ENCODE measurements at places on chromosomes 6 and 20.

DNA sequence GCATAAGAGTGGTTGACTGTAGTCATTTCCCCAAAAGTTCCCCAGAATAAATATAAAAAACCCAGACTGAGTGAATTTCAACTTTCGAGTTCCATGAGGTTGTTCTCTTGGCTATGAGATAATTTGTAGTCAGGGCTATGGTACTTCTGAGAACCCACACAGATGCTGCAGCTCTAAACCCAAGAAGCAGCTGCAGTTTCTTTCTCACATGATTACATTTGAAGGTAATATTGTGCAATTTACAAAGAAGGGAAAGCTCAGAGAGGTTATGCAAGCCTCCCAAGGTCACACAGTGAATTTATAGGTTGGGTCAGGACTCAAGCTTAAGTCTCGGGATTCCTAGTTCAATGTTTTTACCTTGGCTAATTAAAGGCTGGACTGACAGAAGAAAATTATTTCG, 29.7 kb upstream of the CD93 start:
- DNase-seq: no peak

GRCh38 chr20:45892828-45893500, 1.8 kb downstream of the CTSA start:
- no peak for DNase-seq

DNA sequence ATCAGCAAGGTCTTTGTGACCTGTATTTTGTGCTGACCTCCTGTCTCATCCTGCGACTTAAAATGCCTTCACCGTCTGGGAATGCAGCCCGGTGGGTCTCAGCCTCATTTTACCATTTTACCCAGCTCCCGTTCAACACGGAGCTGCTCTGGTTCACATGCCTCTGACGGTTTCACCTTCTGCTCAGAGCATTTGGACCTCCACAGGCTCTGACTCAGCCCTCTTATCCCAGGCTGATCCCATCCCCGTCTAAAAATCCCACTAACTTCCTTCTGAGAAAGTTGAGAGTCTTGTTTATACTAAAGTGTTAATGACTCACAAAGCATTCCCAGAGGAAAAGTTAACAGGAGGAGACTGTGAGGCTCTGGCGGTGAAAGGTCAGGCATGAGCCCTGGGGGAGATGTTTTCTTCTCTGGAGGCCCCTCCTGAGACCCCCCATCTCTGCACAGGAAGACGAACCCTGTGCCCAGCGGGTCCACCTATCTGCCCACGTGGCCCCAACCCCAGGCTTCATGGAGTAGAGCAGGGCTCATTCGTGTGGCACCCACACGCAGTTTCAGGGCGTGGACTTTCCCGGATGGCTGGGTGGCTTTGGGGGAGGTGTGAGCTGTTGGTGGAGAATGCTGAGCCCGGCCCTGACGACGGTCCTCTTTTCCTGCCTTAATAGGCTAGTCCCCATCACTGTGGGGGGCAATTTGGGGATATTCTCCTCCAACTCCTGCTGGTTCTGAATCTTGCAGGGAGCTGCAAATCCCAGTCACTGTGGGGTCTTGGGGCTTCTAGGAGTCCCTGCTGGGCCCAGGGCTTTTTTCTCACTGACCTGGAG, 3.3 kb upstream of the BIRC7 start:
- DNase-seq: no peak

GRCh38 chr6:85436939-85437495, 12.9 kb upstream of the NT5E start:
- no peak for DNase-seq

DNA sequence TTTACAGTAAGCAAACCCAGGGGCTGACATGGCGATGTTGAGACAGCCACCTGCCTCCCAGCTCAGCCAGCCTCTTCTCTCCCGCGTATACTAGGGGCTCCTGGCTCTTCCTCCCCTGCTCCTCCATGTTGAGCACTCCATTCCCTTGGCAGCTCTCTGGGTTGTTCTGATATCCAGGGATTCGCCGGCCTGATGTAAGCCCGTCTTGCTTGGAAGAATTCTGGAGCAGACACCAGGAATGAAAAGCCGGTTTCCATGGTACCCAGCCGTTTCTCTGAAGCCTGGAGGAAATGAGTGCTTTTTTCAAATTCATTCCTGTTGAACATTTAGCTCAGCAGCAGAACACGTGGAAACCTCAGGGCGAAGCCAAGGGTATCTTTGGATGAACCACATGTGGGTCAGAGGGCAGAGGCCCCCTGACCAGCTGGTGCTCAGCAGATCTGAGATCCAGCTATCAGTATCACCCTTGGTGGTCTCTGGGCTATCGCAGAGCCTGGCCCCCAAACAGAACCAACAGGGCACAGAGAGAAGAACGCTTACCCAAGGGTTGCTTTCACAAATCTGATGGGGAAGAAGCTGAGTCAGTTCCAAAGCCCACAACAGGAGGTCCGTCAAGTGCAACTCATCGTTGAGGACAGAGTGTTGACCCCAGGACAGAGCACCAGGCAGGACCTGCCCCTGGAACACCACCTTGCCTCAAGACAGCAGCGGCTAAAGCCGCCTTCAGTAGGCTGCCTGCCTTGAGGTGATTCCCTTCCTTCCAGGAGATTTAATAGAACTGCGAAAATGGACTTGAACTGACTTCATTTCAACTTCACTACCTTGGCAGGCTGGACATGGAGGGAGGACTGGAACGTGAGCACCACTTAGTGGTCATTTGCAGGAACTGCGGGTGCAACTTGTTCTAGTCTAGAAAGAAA, 96.1 kb upstream of the RIN2 start:
- no peak for DNase-seq

DNA sequence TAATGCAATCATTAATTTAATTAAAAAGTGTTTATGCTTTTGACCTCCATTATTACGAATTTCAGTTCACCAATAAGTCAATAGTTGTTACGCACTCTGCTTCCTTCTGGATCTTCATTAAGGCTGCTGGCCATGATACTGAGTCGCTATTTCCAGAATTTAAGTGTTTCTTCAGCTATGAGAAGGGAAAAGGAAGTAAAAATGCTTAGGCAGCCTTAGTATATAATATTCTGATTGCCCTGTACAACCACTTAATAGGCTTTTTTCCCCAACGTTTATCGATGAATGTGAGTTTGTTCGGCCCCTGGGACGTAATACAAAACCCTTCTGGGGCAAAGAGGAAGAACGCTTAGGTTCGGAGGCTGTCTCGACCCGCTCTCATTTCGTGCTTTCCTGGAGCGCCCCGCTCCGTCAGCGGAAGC, 644 bp downstream of the OARD1 start:
- no peak for DNase-seq

DNA sequence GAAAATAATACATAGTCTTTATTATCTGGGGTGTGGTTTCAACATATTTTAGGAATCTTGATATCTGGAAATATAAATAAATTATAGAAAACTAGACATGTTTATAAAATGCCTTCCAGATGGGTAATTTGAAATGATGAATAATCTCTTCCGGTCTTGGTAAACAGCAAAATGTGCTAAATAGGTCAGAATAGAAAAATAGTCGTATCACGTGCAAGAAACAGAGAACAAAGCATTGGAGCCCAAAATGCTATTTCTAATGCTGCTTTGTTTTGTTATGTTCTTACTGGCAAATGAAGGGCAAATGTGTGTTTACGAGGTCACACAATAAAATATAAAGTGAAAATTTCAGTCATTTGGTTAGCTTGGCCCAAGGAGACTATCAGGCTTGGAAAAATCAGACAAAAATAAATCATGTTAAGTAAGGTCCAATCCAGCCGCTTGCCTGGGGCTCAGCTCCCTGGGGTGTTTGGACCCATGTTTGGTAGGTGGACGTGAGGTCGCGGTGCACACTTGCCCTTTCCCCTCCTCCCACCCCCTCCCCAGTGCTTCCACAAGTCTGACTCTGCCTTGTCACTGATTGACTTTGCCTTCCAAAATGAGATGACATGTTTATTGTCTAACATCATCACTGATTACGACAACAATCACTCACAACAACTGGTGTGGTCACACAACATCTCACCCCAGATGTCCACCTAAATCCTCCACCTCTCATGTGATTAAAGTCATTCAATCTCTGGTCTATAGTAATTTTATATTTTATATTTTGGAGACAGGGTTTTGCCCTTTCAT, 56.0 kb downstream of the RIN2 start:
- DNase-seq: no peak

DNA sequence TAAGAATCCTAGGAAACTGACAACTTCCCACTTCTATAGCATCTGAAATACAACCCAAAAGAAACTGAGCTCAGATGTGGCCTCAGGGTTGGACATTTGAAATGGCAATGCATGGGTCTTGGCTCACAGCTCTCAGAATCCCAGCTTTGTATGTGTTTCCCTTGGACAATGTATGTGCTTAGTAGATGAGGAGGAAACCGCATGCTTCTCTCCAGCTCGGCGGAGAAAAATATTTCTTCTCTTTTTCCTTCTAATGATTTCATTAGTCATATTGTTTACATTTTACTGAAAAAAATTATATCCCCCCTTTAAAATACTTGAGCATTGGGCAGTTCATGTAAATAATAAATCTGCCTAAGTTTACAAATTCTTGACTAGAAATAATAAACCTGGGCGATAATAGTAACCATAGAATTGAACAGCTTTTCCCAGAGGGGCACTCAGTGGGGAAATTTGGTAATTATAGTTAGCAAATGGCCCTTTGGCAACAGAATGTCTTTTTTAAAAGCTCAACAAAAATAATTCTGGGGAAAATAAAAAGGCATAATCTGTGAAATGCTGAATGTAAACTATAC, 55.3 kb downstream of the PFDN4 start:
- DNase-seq: no peak

- no peak for DNase-seq
These were observed 45.5 kb upstream of the KIF25 start for GRCh38 chr6:167951781-167952511.

DNA sequence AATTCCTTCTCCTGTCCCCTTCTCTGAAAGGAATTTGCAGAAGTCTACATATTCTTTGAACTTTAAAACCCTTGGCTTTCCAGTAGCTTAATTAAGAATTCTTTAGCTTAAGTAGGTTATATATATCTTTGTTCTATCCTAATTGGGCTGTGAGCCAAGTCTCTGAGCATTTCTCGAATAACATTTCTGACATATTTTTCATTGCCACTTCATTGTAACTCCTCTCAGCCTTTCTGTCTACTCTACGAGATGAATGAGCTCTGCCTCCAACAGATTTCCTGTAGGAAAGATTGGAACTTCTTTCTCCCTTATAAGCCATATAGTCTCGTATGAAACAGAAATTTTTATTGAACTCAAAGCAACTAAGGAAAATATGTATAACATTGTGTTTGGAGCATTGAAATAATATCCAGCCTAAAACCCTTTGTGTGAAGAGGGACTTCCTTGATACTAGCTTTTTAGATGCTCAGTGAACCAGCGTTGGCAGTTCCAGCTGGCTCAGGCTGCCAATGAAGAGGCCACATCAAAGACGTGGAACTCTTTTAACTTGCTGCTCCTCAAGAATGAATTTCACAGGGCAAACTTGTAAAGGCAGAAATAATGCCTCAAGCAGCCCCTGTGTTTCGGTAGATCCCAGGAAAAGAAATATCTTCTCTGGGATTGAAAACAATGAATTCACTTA, 87.7 kb upstream of the NOX3 start:
- DNase-seq: no peak

- DNase-seq: peak; percentile 43
These were observed 170.2 kb downstream of the PREX1 start for GRCh38 chr20:48657426-48658197.

- DNase-seq: no peak
These were observed 119.0 kb downstream of the EYA2 start for GRCh38 chr20:47013606-47014005.

- DNase-seq: no peak
These were observed 37.0 kb downstream of the DLL1 start for GRCh38 chr6:170253910-170254269.

GRCh38 chr20:53981752-53982437, 88.5 kb downstream of the BCAS1 start:
- no peak for DNase-seq

GRCh38 chr20:37337208-37337991, 8.5 kb upstream of the SRC start:
- no peak for DNase-seq

GRCh38 chr6:167849846-167850459, 23.2 kb downstream of the AFDN start:
- DNase-seq: no peak
